Astrocyte (in vitro differentiated cells and primary cell): ENCODE measurements at places on chromosomes 12 and 14. TPM values are rescaled to one million over a fixed set of nuclear protein-coding genes. Genes with fewer than 3 reads are reported as not detected.
A peak's percentile ranks its signal among the peaks of the same experiment; 100 is the strongest.

DNA sequence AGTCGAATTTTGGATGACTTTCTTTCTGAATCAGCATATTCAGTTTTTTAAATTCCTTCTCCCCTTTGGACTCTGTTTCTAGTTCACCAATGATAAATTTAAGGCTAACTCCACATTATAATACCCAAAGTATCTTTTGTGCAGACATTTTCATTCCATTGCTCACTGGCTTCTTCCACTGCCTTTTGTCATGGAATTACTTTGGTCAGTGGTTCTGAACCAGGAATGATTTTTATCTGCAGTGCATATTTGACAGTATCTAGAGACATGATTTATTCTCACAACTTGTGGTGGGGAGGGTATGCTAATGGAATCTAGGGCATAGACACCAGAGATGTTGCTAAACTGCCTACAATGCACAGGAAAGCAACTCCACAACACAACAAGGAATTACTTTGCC is 234.4 kb upstream of the PRKD1 start:
- DNase-seq = peak; percentile 55

DNA sequence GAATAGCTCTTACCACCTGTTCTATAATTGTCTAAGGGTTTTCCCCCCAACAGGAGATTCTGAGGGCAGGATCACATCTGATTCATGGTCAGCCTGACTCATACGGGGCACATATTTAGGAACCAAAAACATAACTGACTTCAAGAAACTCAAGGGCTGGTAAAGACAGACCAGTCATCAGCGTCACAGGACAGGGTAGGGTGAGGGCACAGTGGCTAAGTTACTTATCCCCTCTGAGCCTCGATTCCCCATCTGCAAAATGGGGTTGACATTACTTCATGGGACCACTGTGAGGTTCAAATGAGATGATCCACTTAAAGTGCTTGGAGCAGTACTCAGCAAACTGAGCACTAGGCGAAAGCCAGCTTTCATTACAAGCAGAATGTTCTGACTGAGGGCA is 606 bp downstream of the CINP start:
- DNase-seq = peak; percentile 40

GRCh38 chr12:2057041-2057794 is 4.4 kb downstream of the CACNA1C start:
- no peak for DNase-seq

The ACOT6 gene
- total RNA-seq = not detected in 2 replicates

DNA sequence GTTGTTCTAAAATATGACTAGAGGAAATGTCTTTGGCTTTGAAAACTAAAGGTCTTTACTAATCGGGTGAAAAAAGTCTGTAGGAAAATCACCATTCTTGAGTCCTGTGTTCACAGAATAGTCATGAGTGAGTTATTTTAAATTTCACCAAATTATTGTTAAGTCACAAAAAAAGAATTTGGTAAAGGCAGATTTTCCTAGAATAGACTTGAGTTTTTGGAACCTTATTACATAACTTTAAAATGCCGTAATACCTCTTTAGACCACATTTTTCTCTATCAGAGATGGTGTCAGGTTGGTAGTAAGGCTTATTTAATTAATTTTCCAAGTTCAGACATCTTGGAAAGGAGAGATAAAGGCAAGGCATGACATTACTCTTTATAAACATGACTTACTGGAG is 184.7 kb upstream of the GARIN2 start:
- DNase-seq = peak; percentile 83

The SLC38A4 gene
- 1.5 and 1.6 TPM in 2 replicates for total RNA-seq

The AVPR1A gene
- 0.05 TPM in 1 of 2 replicates, not detected in the other for total RNA-seq

DNA sequence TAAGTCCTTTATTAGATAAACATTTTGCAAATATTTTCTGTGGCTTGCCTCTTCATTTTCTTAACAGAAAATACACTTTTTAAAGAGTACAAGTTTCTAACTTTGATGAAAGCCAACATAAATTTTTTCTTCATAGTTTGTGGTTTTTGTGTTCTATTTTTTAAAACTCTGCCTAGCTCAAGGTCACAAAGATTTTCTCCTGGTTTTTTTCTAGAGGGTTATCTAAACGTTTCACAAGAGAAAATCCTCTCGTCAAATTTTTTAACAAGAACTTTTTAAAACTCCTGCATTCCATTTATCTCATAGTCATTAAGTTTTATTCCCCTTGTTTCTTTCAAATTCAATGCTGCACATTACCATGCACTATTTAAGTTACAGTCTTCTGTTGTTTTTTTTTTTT is 8.2 kb downstream of the AREL1 start:
- DNase-seq = no peak

- no peak for DNase-seq
Observed at GRCh38 chr12:16335838-16336237, 11.6 kb upstream of the MGST1 start.

GRCh38 chr12:3041558-3042164 is 35.5 kb upstream of the TSPAN9 start:
- DNase-seq = peak; percentile 32

The KRT80 gene
- total RNA-seq = 2.8 and 3.6 TPM in 2 replicates

DNA sequence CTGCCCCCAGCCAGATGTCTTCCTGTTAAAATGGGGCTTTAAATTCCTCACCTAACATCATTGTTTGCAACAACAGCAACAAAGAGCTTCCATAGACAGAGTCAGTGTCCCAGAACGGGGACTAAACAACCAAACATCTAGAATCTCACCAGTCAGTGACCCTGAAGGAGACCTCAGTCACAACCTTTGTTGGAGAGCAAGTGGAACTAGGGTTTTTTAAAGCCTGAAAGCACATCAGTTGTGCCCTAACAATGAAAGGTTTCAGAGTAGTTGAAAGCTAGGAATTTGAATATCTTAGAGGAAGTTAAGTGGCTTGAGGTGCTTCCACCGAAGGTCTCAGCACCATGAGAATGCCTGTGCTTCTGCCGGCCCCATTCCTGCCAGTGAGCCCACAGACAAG is 5.0 kb upstream of the ALDH2 start:
- no peak for DNase-seq

DNA sequence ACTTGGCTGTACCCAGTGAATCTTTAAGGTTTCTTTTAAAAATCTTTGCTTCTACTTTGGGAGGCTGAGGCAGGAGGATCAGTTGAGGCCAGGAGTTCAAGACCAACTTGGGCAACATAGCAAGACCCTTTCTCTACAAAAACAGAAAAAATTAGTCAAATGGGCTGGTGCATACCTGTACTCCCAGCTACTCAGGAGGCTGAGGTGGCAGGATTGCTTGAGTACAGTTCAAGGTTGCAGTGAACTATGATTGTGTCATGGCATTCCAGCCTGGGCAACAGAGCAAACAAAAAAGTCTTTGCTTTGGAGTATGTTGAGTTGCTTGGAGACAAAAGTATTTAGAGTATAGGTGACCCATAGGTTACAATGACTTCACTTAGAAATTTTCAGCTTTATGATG is 6.2 kb upstream of the DDX55 start:
- DNase-seq = no peak

- DNase-seq = no peak
Observed at GRCh38 chr12:106644335-106645073, 61.7 kb downstream of the RFX4 start.

GRCh38 chr14:41606282-41606531 is 469 bp upstream of the LRFN5 start:
- no peak for DNase-seq

- no peak for DNase-seq
Observed at GRCh38 chr14:58408681-58409215, 13.0 kb downstream of the TOMM20L start.

DNA sequence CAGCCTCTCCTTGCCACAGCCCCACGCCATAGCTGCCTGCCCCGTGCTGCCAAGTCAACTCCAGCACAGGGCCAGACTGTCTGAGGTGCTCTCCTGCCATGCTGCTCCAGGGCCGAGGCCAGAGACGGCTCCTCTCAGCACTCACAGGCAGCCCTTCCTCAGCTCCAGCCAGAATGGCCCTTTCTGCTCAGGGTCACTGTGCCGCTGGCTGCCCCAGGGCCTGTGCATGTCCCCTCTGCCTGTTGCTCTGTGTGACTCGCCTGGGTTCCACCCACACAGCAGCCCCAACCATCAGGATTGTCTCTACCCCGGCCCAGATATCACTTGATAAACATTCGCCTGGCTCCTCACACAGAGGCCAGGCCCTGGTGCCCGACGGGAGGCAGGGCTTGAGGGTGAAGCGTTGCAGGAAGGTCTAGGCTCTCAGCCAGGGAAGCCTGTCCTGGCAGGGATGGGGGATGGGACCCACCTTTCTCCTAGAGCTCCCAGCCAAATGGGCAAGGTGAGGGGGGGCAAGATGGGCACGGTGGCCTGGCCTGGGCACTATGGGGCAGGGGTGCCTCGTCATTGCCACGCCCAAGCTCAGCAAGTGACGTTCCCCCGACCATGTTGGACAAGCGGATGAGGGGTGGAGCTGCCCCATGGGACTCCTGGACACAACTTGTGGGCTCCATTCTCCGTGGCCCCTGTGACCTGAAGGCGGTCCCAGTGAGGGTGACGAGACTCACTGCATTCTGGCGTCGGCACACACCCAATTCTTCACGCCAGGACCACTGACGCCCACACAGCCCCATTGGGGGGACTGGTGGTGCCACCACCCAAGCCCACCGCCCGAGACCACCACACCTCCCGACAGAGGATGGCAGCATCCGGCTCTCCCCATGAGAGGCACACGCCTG is 27.4 kb upstream of the BTBD6 start:
- DNase-seq = no peak

- DNase-seq = no peak
Observed at GRCh38 chr12:25866586-25867378, 91.7 kb upstream of the RASSF8 start.

GRCh38 chr14:66037361-66037760 is 448.8 kb upstream of the CCDC196 start:
- DNase-seq = no peak

The CLEC2B gene
- not detected in 2 replicates for total RNA-seq
